ENCODE measurements at places on chromosomes 7 and 10.

DNA sequence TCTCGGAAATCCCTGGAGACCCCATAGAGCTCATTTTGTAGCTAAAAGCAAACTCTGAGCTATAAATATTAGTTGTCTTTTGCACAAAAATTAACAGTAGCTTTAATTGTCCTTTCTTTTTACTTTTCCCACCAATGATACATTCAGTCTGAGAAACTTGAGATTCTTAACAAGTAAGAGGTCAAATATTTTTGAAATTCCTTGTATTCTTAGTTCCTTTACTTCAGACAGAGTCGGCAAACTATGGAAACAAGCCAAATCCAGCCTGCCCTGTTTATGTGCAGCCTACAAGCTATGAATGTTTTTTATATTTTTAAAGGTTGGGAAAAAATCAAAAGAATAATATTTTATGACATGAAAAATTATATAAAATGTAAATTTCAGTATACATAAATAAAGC lies 146.6 kb downstream of the CTNNA3 start:
- DNase-seq: no peak

GRCh38 chr10:2979306-2979705 lies 88.0 kb upstream of the PFKP start:
- DNase-seq: no peak

DNA sequence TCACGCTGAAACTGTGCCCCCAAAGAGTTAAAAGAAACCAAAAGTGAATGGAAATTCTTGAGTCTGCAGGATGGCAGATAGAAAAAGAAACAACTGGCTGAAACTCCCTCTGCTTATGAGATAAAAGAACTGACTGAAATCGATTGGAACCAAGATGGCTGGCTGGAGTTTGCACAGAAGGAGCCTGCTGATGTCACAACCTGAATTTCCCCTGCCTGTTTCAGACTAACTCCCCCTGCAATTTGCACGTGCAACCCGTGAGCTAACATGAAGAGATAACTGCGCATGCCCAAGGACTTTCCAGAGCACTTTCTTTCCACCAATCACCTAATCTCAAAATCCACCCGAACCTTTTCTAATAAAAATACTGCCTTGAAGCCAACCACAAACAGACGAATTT lies 435.5 kb downstream of the CALN1 start:
- no peak for DNase-seq

DNA sequence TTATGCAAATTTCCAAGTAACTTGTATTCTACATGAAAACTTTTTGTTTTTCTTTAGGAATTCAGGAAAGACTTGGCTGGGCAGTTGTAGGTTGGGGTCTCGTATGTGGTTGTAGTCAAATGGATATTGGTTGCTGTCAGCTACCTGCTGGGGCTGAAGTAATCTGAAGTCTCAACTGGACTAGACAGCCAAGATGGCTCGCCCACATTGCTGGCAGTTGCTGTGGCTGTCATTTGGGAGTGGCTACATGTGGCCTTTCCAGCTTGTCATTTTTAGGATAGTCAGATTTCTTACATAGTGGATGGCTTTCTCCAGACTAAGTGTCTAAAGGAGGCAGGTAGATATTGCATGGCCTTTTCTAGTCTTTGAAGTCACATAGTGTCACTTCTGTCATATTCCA lies 32.6 kb downstream of the EXOC6 start:
- DNase-seq: no peak

- peak; percentile 84 for DNase-seq
Measured at GRCh38 chr10:6348096-6348874, 145.6 kb downstream of the PFKFB3 start.

GRCh38 chr7:119472408-119473038 lies 800.5 kb upstream of the KCND2 start:
- no peak for DNase-seq

DNA sequence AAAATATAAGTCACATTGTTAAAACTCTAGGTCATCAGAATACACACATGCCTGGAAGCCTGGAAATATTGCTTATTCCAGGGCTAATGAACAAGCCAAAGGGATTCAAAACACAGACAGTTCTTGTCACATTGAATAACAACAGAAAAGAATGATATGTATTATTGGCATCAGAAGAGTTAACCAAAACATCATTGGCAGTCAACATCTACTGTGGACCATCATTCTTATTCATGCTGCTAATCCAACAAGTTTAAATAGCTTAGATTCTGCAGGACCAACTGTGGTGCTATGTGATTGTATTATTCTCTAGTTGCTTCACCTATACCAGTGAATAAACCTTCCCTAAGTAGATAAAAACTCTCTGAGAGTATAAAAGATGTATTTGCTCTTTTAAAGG lies 198.3 kb downstream of the NEBL start:
- no peak for DNase-seq

- DNase-seq: no peak
Measured at GRCh38 chr10:14374745-14375445, 44.2 kb upstream of the FRMD4A start.

DNA sequence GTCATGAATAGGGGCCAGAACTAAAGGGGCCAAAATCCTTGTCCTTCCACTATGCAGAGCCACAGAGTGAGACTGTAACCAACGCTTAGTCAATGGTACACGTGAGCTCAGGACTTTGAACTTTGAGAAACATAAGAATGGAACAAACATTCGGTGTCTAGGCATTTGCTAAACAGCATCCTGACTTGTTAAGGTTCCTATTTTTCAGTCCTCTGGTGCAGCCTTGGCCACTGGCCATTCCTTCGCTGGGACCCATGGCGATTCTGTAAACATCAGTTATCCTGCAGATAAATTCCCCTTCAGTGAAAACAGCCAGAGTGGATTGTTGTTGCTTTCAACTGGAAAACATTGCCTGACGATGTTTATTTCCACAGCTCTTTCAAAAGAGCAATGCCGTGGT lies 266.8 kb downstream of the SORCS1 start:
- no peak for DNase-seq

DNA sequence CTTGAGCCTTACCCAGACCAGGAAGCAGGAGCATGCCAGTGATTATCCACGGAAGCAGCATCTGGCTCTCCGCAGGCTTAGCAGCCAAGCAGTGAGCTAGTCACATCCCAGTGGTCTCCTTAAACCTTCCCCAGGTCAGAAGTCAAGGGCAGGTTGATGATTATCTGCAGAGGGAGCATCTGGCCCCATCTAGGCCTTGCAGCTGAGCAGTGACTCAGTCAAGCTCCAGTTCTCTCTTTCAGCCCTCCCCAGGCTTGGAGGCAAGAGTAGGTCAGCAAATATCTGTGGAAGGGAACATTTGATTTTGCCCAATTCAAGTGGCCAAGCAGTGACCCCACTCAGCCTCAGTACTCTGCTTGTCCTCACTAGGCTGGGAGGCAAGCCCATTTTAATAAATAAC lies 61.6 kb downstream of the ANKRD7 start:
- no peak for DNase-seq

GRCh38 chr7:39969431-39969830 lies 19.4 kb downstream of the CDK13 start:
- DNase-seq: no peak

DNA sequence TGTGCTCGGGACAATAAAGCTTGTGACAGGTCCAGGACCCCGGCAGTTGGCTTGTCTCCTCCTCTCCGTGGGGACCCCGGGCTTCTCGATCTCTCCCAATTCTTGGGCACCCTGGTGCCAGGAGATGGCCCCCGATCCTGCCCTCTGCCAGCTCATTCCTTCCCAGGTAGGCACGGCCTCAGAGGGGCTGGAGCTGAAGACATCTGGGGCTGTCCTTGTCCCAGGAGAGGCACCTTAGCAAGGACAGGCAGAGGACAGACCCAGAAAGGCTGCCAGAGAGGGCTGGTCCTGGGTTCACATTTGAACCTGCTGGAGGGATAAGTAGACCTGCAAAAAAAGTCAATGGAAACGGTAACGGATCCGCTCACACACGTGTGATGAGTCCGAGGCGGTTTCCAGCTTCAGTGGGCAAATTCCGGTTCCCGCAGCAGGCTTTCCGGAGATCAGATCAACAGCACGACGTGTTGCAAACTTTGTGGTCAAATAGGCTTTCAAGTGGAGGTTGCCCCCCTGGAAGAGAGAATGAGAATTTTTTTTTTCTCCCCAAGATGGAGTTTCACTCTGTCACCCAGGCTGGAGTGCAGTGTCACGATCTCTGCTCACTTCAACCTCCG lies 47.7 kb upstream of the GTF2IRD1 start:
- no peak for DNase-seq

GRCh38 chr7:17619196-17619818 lies 320.9 kb downstream of the AHR start:
- no peak for DNase-seq

DNA sequence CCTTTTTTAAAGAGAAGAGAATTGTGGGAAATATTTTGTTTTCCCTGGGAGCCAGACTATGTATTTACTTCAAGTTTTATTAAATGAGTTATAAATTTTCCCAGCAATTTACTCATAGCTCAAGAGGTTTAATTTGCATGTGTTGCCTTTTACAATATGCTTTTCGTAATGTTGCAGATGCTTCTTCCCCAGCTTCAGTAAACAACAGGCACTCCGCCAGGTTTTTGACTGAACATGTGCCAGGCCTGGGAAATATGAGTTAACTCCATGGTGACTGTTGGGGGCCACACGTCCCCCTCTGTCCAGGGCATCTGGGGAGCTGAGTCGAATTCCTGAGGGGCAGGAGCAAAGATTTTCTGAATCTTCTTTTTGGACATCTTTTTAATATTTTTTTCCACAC lies 545.7 kb downstream of the LRMDA start:
- DNase-seq: no peak

DNA sequence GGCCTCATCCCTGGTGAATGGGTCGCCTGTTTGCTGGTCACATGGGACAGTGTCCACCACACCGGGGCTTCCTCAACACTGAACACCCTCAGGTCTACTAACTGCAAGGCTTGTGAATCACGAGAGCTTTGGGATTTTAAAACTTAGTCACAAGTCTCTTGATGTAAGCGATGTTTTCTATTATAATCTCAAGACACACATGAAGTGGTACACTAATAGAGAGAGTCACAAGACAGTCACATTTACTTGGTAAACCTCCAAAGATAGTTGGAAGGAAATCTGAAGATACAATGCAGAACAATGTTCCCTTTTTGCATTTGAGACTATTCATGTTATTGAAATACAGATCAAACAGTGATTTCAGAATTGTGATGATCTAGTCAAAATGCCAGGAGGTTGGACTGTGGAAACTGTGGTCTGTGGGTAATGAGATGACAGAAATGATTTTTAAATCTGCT lies 233.1 kb upstream of the KLF6 start:
- no peak for DNase-seq

DNA sequence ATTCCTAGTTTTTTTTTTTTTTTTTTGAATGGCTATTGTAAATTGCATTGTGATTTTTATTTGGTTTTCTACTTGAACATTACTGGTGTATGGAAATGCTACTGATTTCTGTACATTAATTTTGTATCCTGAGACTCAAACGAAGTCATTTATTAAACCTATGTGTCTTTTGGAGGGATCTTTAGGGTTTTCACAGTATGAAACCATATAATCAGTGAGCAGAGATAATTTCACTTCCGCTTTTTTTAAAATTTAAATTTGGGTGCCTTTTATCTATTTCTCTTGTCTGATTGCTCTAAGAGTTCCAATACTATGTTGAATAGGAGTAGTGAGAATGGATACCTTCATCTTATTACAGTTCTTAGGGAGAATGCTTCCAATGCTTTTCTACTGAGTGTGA lies 102.7 kb downstream of the ZWINT start:
- no peak for DNase-seq

DNA sequence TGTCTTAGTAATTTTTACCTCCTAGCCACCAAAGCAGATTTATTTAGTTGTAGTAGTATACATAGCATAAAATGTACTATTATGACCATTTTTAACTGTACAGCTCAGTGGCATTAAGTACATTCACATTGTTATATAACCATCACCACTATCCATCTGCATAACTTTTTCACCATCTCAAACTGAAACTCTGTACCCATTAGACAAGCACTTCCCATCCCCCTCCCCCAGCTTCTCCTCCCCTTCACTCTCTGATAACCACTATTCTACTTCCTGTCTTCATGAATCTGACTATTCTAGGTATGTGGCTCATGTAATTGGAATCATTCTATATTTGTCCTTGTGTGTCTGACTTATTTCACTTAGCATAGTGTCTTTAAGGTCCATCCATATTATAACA lies 71.9 kb downstream of the MRPL32 start:
- DNase-seq: no peak

GRCh38 chr10:20277820-20278219 lies 461.6 kb downstream of the PLXDC2 start:
- DNase-seq: no peak

DNA sequence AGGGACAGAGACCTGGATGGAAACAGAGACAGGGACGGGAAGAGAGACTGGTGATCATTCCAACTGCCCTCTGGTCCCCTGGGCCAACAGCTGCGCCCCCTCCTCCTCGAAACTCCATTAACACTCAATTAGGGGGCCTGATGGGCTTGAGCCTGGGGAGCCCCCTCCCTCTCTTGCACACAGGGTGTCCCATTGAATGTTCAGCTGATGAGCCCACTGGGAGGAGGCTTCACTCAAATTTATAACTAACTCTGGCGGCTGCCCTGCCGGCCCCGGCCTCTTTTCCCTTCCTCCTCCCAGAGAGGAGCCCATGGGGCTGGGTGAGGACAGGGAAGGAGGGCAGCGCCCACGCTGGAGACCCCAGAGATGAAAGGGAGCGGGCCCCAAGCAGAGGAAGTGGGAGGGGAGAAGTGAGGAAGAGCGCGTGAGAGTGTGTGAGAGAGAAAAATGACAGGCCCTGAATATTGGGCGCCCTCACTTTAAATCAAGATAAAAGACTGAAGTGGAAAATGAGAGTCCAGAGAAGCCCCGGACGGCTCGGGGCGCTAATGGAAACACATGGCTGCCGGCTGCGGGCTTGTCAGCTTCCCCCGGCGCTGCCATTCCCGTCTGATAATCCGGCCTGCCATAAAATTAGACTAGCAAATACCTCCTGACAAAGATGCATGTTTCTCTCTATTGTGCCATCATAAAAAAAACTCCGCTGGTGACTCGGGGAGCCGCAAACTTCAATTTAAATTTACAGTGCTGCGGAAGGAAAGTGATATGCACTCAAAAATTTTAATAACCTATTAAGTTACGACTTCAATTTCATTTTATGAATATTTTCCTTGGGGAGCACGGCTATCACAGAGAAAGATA lies 58.0 kb upstream of the PAX2 start:
- no peak for DNase-seq

- no peak for DNase-seq
Measured at GRCh38 chr7:43112459-43112940, at the start of gene HECW1. Gene HECW1, plus strand, starts transcription at chr7:43112647. Its CDS starts 131,259 bp downstream, at chr7:43243906.

GRCh38 chr10:98536551-98536950 lies 89.8 kb upstream of the HPS1 start:
- no peak for DNase-seq

- DNase-seq: no peak
Measured at GRCh38 chr10:133225707-133226191, 4.3 kb upstream of the UTF1 start.

- DNase-seq: no peak
Measured at GRCh38 chr7:45909561-45909960, 11.5 kb downstream of the IGFBP3 start.

Measured in stimulated activated naive CD4-positive, alpha-beta T cell treated with Interleukin-2 at 50 U/mL for 16 hours (primary cell).